ENCODE measurements at places on chromosomes 1 and 21.
A peak's percentile ranks its signal among the peaks of the same experiment; 100 is the strongest.

DNA sequence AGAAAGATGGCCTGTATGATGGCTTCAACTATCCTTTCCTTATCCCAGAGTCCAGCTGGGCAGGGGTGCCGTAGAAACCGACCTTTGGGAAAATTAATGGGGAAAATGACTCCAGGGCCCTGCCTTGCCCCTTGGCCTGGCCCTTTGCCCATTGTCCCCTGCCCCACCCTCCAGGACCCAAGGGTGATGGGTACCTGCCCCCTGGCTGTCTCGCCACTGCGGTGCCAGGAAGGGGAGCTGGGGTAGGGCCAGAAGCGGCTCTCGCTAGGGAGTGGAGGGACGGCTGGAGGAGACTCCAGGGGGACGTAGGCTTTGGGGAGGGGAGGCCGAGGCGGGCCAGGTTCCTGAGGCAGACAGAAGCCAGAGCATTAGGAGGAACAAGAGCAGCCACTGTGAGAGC, 29.1 kb upstream of the GOLT1A start:
- no peak for DNase-seq

DNA sequence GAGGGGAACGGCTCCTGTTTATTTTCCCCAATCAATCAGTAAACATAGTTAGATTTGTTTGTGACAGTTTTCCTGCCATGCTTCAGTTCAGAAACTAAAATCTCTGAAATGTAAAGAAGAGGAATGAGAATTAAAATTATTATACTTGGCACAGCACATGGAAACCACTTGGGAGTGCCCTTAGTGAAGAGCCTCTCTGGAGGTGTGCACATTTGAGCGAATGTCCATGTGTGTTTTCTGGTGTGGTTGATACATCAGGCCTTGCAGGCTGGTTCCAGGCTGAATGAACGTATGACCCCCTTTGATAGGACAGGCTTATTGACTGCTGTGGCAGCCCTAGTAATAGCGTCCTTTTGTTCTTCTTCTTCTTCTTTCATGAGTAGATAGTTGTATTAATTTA, 27.1 kb downstream of the C4BPA start:
- no peak for DNase-seq

- no peak for DNase-seq
Measured at GRCh38 chr1:92858564-92859399, 26.9 kb downstream of the RPL5 start.

DNA sequence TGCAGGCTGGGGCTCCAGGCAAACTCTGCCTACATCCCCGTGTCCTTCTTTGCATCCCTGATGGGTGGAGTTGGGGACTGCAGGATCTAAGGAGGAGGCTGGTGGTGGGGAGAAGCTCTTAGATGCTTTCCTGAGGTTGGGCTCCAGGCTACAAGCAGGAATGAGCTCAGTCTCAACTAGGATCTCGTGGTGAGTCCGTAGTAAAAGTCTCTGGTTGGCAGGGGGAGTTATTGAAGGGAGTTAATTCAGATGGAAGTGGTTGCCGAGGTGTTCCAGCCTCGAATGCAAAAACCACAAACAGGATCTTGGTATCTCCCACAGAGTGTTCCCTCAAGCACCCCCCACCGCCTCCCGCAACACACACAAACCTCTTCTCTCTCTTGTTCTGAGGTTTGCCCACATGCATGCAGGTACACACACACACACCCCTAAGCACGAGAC, 35.0 kb downstream of the TMCC2 start:
- no peak for DNase-seq

- DNase-seq = no peak
Measured at GRCh38 chr1:223211323-223211985, 68.4 kb upstream of the TLR5 start.

DNA sequence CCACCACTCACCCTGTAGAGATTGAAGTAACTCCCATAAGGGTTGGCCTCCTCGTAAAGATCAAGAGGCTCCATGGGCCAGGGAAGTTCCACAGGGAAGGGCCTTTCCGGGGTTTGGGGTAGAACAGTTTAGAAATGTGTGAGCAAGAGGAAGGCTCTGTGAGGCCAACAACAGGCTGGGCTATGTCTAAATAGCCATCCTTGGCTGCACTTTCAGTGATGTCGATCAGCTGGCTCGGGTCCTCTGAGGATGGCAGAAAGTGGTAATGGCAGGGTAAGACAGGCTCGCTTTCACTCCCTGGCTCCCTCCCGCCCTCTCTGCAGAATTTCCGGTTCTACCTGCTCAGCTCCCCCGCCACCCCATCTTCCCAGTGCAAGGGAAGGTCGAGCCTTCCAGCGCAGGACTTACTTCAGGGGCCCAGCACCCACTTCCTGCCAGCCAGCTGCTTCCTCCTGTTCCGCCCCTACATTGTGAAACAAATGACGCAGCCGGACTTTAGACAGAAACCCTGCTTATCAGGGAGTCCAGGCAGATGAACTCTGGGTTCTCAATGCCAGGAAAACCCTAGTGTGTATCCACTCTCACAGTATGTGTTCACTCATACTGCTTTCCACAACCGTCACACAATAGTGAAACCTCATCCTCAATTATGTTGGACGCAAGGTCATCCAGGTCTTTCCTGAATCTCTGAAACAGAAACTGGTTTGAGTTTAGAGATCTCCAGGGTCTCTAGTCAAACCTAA, 7.3 kb downstream of the F11R start:
- peak; percentile 9 for DNase-seq

DNA sequence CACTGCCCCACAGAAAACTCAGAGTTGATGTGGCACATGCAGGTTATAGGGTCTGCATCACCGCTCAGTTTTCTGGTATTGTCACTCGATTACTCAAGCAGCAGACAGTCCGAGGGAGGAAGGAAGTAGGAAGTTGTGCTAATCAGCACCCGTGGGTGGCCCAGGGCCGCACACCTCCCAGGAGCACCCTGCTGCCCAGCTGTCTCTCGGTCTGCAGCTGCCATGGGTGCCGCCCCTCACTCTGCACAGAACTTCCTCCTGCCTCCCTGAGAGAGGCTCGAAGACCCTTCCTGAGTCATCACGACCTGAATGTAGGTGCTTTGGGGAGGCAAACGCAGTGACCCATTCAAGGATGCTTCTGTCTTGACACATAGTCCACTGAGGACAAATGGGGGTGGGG, 4.2 kb upstream of the TFF3 start:
- no peak for DNase-seq

- no peak for DNase-seq
Measured at GRCh38 chr1:239155466-239156091, 230.8 kb upstream of the CHRM3 start.

GRCh38 chr1:151143986-151144385, 2.4 kb downstream of the SEMA6C start:
- DNase-seq = no peak

DNA sequence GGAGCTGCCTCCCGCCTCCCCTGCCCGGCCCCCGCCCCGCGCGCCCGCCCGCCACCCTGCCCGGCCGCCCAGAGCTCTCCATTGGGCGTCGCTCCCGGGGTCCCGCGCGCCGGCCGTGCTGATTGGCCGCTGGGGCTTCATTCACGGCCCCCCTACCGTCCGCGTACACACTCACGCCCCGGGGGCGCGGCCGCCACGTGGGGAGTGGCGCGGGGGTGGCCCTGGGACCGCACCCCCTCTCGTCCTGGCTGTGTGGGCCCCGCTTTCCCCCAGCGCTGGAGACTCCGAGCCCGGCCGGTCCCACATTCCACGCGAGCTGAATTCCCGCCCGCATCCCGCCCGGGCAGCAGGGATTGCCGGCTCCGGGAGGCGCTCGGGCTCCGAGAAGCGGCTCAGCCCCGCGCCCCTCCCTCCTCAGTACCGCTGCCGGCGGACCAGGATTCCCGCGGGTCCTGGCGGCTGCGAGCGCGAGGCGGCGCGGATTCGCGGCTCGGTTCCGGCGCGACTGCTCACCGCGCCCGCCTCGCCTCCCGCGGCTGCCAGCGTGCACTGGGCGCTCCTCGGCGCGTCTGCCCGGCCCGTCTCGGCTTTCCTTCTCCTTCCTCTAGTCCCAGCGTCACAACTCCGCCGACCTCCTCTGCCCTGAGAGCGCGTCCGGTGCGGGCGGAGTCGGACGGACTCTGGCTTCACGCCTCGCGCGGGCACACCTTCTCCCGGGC, 450 bp upstream of the POU3F1 start:
- DNase-seq = no peak

GRCh38 chr1:219534991-219535390, 77.9 kb downstream of the ZC3H11B start:
- DNase-seq = no peak

All from cortex of kidney (tissue), 1 donor.